NCI-H2029 treated with DMSO at 0.1 percent for 48 hours (cell line): ENCODE measurements at places on chromosomes 3 and 15.

- DNase-seq, result no peak
Measured at GRCh38 chr3:139281522-139282196, 62.2 kb upstream of the MRPS22 start.

- no peak for DNase-seq
Measured at GRCh38 chr3:196357905-196358304, 19.7 kb upstream of the TM4SF19 start.

- no peak for DNase-seq
Measured at GRCh38 chr3:129694228-129694627, 87.8 kb upstream of the PLXND1 start.

- DNase-seq, result no peak
Measured at GRCh38 chr3:171791692-171792076, 18.6 kb downstream of the PLD1 start.

DNA sequence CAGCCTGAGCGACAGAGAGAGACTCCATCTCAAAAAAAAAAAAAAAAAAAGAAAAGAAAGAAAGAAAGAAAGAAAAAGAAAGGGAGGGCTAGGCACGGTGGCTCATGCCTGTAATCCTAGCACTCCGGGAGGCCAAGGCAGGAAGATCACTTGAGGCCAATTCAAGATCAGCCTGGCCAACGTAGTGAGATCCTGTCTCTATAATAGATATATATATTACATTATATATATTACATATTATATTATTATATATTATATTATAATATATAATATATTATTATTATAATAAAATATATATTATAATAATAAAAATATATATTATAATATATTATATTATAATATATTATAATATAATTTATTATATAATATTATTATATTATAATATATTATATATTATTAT lies 48.9 kb downstream of the PTPN9 start:
- no peak for DNase-seq

DNA sequence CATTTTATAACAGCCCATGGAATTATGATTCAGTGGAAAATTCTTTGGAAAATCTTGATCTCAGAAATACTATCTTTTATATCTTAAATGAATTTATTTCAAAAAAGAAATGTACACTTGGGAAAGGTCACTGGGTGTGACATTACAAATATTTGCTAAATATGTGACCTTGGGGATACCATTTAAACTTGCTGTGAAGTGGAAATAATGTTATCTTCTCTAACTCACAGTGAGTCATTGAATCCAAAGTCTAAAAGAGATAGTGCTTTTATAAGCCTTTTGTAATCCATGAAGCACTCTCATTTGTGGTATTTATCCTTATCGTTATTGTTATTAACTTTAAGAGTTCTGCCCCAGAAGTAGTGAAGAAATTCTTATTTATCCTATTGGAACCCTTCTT lies 289.8 kb upstream of the SEMA6D start:
- no peak for DNase-seq

GRCh38 chr3:117788506-117788905 lies 1078.9 kb downstream of the TUSC7 start:
- no peak for DNase-seq

- no peak for DNase-seq
Measured at GRCh38 chr3:134332344-134332743, 41.9 kb downstream of the AMOTL2 start.

DNA sequence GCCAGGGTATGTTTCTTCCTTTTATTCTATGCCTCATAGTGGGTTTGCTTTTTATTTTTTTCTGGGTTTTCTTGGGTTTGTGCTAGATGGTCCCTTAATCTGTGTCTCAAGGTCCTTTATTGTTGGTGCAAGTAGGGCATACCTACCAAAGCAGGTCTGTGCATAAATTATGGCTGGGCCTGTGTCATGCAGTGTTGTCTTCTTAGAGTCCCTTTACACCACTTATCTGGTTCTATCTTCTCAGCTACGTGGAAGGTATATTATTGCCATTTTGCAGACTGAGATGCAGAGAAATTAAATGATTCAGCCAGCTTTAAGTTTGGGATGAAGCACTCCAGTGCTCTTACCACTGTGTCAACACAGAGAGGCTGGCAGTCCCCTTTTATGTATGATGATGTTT lies 293.5 kb upstream of the SOX2 start:
- DNase-seq, result no peak

DNA sequence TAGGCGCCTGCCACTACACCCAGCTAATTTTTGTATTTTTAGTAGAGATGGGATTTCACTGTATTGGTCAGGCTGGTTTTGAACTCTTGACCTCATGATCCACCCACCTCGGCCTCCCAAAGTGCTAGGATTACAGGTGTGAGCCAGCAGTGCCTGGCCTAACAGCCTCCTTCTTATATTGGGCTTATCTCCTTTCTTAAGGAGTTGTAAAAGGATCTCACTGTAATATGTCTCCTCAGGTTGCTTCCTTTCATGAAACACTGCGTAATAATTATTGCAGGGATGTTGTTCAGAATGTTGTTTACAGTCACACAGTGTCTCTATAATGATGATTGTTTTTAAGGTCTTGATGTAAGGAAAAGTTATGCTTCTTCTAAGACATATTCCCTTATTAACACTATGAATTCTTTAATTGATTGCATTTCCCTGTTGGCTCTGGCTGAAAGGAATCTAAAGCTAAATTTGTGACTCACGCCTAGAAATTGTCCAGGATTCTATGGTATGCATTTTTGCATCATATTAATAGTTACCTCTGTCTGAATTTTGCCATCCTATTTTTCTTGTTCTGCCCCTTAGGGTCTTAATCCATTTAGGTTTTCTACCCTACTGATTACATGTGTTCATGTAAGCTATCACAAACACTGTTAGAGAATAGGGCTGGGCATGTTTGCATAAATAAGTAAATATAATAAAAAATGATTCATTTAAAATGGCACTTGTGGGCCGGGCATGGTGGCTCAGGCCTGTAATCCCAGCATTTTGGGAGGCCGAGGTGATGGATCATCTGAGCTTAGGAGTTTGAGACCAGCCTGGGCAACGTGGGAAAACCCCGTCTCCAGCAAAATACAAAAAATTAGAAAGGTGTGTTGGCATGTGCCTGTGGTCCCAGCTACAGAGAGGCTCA lies 24.5 kb upstream of the RNF111 start:
- DNase-seq, result no peak

DNA sequence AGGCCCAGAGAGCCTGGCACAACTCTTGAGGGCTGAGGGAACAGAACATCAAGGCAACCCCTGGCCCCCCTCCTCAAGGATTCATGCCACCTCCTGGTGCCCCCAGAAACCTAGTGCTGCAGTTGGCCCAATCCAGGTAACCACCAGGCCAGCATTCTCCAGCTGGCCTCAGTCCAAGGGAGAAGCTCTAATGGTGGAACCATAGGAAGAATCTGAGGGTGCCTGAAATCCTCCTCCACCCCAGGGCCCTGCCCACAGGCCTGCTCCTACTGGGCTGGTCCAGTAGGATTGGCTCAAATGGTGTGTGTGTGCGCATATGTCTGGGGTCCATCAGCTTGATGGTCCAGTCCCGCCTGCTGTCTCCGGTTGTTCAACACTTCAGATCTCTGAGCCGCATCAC lies 7.7 kb downstream of the HYAL2 start:
- DNase-seq, result no peak

DNA sequence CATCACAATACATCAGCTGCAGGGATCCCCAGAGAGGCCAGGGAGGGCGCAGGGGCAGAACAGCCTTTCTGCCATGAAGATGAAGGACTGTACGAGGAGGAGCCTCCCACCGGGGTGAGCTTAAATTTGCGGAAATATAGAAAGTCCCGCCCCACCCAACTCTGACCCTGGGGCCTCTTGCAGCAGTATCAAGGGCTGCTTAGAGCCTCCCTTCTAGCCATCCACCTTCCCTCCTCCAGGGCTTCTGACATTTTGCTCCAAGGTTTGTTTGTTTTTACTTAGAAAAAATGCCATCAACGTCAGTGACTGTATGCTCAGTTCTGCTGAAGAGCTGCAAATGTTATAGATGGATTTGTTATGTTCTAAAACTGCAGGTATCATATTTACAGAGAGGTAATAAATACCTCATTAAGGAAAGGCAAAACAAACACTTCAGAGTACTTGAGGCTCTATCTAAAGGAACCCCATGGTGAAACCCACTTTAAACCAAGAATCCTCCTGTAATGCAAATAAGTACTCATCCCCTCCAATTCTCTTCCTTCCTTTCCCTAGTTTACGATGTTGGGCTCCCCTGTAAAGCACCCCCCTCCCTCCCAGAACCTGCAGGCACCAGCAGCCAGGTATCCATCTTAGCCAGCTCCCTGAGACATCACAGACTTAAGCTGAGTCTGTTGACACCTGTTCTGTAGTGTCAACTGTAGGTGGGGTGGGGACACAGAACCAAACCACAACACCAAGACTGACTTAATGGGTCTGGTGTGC lies 30.5 kb downstream of the RFTN1 start:
- DNase-seq, result peak; percentile 99

GRCh38 chr15:50257332-50257731 lies 8.2 kb downstream of the HDC start:
- DNase-seq, result no peak
